ENCODE measurements at places on chromosomes 6 and 20.
A peak's percentile ranks its signal among the peaks of the same experiment; 100 is the strongest.

DNA sequence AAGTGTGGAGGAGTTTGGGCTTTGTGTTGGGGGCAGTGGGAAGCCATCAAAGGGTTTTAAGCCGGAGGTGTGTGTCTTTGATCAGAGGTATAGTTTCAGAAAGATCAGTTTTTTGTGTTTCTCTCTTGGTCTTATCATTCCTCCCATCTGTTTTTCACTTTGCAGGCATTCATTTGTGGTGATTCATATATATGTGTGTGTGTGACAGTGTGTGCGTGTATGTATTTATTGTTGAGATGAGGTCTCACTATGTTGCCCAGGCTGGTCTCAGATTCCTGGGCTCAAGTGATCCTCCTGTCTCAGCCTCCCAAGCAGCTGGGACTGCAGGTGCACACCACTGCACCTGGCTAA, 11.1 kb upstream of the SERINC3 start:
- no peak for DNase-seq

GRCh38 chr6:165308926-165309731, at the start of gene C6orf118:
TSS of gene C6orf118 (minus strand) at chr6:165309605. CDS start at chr6:165309586, 19 bp downstream.
- DNase-seq: peak; percentile 2

- DNase-seq: no peak
Observed at GRCh38 chr20:1761116-1761515, 103.5 kb upstream of the SIRPG start.

DNA sequence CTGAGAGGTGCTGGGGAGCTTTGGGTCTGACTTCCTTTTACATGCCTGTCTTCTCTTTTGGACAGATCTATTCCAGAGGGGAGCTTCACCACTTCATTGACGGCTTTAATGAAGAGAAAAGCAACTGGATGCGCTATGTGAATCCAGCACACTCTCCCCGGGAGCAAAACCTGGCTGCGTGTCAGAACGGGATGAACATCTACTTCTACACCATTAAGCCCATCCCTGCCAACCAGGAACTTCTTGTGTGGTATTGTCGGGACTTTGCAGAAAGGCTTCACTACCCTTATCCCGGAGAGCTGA, 13.1 kb downstream of the PRDM1 start:
- no peak for DNase-seq

DNA sequence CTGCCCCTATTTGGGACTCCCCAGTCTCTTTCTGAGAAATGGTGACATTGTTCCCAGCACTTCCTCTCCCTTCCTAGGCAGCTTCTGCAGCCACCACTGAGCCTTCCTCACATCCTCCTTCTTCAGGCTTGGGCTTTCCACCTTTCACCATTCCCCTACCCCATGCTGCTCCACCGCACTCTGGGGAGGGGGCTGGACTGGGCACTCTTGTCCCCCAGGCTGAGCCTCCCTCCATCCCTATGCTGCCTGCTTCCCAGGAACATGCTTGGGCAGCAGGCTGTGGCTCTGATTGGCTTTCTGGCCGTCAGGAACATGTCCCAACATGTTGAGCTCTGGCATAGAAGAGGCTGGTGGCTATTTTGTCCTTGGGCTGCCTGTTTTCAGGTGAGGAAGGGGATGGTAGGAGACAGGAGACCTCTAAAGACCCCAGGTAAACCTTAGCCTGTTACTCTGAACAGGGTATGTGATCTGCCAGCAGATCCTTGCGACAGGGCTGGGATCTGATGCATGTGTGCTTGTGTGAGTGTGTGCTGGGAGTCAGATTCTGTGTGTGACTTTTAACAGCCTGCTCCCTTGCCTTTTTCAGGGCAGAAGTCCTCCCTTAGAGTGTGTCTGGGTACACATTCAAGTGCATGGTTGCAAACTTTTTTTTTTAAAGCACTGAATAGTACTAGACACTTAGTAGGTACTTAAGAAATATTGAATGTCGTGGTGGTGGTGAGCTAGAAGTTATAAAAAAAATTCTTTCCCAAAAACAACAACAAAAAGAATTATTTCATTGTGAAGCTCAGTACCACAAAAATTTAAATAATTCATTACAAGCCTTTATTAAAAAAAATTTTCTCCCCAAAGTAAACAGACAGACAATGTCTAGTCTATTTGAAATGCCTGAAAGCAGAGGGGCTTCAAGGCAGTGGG, 2.1 kb upstream of the CDKN1A start:
- DNase-seq: no peak

GRCh38 chr6:157405986-157406385, 25.0 kb downstream of the ZDHHC14 start:
- DNase-seq: no peak

- no peak for DNase-seq
Observed at GRCh38 chr6:163183806-163184205, 230.7 kb upstream of the QKI start.

DNA sequence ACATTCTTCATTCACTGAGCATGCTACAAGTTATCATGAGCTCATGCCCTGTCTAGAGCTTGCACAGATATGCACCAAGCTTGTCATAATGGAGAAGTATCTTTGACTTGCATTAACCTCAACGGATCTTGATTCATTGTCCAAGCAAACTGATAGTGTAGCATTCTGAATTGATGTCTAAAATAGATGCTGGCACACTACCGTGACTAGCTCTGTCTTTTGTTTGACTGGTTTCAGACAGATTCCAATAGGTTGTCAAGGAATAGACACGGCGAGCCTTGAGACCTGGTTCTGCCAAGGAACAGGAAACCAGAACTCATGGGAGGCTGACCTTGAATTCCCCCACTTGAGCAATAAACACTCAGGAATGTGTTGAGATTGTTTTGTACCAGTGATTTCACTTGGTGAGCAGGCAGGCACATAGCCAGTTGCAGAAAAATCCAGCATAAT, 1153.1 kb upstream of the GJE1 start:
- DNase-seq: no peak

- DNase-seq: no peak
Observed at GRCh38 chr6:131641554-131641953, 4.5 kb downstream of the ENPP3 start.

- no peak for DNase-seq
Observed at GRCh38 chr20:49656304-49656703, 57.4 kb downstream of the B4GALT5 start.

DNA sequence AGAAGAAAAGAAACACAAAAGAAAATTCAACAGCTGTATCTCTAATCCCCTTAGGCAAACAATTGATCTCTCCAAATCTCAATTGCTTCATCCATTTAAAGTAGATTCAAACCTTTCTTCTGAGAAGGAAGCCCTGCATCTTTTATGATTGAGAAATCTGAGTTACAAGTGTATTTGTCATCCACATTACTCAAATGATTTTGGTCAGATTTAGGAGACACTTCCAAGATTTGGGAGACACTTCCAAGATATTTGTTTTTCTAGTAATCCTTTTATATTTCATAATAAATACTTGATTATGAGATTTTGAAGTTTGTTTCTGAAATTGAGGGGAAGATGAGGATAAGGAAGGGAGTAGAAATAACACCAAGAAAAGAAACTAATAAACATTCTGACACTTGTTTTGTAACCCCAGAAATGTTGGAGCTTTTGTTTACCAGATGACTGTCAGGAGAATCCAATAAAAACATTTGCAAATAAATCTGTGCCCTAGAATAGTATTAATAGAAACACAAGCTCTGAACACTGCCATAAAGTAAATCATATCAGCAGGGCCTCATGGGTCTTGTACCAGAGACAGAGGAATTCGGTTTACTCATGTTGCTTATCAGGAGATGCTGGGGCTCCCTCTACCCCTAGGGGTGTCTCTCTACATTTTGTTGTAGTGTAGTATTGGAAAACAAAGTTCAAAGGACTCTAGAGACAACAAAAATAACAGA, 314.3 kb upstream of the NT5E start:
- DNase-seq: no peak

DNA sequence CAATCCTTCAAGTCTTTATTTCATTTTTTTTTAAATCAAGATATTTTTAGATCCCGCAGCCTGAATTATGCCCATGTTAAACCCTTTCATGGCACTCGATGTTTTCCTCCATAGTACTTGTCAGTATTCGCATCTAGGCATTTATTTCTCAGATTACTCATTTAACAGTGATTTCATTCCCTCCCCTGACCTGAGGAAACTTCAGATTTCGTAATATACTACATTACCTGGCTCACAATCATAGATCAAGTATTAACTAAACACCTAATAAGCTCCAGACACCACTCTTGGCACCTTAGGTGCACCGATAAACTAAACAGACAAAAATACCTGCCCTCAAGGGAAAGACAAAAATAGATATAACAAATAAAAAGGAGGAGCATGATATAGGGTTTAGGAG, 413.2 kb upstream of the GJE1 start:
- DNase-seq: no peak

DNA sequence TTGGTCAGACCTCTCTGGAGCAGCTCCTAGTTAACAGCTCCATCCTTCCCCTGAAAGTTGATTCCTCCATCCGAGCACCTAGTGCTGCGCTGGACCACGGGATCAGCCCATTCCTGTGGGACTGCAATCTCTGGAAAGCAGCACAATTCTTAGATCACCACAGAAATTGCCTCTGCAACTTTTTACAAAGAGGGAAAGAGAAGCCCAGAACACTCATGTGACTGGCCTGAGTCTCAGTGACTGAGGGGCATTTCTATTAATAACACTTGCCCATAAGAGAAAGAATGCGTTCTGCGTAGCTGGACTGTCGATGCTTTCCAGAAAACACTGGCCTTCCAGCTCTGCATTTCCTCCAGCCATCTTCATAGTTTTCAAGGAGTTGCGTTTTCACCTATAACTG, 18.3 kb downstream of the MPC1 start:
- DNase-seq: no peak

DNA sequence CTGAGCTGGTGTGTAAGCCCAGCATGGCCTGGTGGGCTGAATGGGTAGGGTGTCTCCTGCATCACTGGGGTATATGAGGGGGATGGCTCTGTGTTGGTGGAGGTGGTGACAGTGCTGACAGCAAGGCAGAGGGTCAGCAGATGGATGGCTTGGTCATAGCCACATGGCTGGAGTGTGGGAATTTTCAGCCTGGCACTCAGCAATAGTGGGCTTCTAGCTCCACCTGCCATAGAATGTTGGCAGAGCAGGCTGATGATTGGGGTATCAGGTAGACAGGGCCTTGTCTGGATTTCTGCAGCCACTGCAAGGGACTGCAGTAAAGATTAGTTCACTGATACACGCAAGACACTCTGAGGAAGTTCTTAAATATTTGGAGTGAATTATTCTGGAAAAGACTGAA, 137.5 kb upstream of the BACH2 start:
- DNase-seq: no peak

GRCh38 chr6:17419189-17419575, 25.8 kb downstream of the CAP2 start:
- DNase-seq: no peak

DNA sequence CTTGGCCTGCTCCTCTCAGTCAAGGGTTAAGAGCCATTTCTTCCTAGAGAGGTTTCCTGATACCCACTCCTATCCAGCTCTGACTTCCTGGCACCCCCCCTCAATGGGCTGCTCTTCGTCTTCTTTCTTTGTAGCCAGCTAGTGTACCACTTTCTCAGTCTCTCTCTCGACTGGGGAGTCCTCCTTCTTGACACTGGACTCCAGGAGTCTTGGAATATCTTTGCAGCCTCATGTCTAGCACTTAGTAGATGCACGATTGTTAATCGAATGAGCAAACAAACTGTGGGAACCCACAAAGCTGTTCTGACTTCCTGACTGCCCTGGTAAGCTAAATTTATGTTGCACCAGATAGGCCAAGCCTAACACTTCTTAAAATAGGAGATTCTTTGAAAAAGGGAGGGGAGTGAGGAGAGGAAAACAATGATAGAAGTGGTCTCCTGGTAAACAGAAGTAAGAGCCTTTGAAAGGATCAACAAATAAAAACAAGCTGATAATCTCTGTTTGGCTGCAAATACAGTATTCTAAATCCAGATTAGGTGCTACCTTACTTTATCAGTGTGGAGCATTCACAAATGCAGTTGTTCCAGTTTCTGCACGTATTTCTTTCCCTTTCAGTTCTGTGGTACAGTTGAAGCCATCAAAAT, 160.1 kb upstream of the CITED2 start:
- no peak for DNase-seq

GRCh38 chr6:19004176-19004575, 617.0 kb downstream of the RNF144B start:
- DNase-seq: no peak

GRCh38 chr20:63224412-63225081, 8.6 kb upstream of the YTHDF1 start:
- no peak for DNase-seq

DNA sequence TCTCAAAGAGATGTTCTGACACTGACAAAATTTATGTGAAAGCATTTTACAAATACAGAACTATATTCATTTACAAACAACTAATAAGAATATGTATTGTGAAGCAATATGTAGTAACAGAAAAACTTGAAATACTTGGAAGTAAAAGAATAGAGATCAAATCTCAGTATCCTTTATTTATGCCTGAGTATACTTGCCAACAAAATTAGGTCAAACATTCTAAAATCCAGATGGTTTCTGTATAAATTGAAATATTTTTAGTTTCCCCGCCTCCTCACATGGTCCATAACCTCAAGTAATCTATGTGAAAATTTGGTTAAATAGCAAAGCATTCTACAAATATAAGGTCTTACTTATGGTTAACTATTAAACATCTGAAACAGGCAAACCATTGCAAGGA, 545.4 kb downstream of the EYS start:
- DNase-seq: no peak

- no peak for DNase-seq
Observed at GRCh38 chr6:101799531-101799930, 406.0 kb downstream of the GRIK2 start.

DNA sequence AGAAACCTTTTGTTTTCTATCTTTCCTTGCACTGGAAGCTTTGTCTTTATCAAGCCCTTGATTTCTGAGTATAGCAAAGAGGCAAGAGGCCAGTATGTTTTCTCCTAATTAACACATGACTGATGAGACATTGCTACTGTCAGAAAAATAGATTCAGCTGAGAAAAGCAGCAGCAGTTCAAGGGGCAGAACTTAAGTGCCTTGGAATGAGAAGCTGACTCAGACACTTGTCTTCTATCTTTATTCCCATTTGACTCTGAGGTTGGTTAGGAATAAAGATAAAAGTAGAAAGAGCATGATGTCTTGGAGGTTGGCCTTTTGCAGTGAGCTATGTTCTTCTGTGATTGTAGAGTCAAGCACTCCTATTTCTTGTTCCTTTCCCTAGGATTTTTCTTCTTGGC, 79.1 kb upstream of the MAN1A1 start:
- no peak for DNase-seq

DNA sequence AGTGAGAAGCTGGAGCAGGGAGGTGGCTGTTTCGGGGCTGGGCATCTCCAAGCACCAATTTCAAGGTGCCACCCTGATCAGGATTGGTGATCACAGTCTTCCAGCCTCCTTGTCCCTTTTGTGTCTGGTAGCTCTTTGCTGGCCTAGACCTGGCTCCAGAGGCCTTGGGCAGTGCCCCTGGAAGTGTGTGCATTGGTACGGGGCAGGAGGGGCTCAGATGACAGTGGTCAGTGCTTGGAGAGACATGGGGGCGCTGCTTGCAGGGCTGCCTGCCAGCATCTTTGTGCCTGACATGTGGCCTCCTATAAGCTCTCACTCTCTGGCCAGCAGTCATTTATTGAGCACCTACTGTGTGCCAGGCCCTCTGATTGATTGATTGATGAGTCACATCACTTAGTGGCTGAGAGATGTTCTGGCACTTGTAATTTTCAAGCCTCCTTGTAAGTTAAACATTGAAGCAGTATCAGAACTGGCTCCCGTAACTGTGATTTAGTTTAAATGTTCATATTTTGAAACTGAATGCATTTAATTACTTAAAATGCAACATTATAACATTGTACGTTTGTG, 61.7 kb downstream of the BCAS4 start:
- no peak for DNase-seq

- no peak for DNase-seq
Observed at GRCh38 chr6:37520926-37521325, 21.2 kb upstream of the CCDC167 start.

GRCh38 chr6:64459411-64459944, 823.9 kb downstream of the PHF3 start:
- DNase-seq: no peak
